Neural progenitor cell (in vitro differentiated cells): ENCODE measurements at places on chromosomes 6 and 20. TPM values are rescaled to one million over a fixed set of nuclear protein-coding genes. Genes with fewer than 3 reads are reported as not detected.

GRCh38 chr20:2871111-2871465, 2.2 kb upstream of the PTPRA start:
- DNase-seq = no peak

DNA sequence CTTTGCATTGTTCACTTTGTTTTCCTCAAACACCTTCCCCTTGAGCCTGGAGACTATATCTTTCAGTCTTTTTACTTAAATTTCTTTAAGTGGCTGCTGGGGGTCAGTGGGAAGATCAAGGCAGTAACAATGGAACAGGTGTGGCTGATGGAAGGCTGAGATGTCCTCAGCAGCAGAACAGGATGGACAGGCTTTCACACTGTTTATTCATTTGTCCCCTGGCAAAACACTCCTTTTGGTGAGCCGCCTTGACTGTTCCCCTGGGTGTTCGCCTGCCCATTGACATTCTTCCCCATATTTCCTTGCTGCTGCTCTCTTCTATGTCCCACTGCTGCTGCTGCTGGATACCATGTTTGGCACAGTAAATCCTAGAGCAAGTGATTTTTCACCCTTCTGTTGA, 38.1 kb downstream of the RNF144B start:
- no peak for DNase-seq

Gene PLAGL1
- total RNA-seq = 5.1 and 5.6 TPM in 2 replicates

Gene PHACTR1
- 2.4 and 6.1 TPM in 2 replicates for total RNA-seq

DNA sequence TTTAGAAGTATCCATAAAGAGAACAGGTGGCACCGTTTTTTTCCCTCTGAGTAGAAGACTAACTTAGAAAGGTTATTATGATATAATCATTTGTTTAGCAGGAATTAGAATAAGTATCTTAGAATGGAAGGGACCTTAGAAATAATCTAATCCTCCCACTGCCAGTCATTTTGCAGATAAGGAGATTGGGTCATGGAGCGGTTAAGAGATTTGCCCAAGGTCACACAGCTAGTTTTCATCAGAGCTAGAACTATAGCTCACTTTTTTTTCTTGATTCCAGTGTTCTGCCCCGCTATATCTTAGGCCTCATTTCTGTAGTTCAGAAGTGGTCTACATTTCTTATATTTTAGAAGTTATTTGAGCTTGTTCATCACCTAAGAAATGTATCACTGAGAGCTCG, 139.6 kb downstream of the PRL start:
- no peak for DNase-seq

DNA sequence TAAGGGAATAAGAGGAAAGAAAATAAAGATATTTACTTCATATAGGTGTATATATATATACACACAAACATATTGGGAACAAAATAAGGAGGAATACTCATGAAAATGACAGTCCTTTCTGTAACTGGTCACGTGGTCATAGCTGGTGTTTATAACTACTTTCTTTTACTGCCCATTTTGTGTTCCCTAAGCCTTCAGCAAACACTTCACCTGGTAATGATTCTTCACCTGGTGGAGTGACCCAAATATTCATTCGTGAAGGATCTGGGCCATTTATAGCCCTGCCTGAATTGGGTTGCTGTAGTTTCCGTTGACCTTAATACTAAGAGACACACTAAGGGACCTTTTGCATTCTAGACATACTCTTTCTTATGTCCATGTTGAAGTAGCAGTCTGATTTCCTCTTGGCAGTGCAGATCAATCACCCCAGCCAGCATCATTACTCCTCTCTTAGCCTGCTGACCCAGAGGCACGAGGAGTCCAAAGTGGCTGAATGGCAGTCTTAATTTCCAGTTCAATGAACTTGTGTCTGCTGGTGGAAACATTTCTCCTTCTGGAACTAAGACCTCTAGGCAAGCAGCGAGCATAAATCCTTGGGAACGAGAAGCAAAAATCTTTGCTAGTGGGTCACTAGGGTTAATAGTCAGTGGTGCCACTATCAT, 39.9 kb upstream of the IYD start:
- DNase-seq = no peak

DNA sequence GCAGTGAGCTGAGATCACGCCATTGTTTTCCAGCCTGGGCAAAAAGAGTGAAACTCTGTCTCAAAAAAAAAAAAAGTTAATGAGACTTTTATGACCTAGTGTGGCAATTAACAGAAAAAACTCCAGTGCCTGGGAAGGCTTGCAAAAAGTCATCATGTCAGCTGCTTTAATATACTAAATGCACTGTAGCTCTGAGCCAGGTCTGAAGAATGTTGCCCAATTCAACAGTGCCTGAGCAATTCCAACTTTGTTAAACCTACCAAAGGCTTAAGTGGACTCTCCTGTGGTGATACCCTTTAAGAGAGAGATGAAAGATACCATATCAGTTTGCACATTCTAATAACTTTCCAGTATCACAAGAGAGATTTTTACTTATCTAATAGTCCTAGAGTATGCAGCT, 6.5 kb upstream of the ROS1 start:
- DNase-seq = no peak

DNA sequence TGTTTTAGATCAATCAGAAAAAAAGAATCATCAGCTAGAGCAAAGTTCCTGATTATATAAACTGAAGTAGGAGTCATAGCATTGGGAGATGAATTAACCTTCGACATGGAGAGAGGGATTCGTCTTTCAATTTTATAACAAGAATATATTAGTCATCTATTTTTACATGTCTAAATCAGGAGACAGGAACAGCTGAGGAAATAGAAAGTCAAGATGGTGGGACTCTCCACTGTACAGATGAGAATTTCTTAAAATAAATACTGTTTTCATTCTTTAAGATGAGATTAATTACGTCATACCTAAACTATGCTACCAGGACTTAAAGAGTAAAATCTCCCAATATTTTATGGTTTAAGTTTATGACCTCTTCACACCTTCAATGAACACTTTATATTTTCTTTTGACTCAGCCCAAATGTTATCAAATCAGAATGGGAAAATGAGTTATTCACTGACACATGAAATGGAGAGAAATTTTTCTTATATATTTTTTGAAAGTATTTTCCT, 1137.7 kb downstream of the EPHA7 start:
- DNase-seq = no peak

DNA sequence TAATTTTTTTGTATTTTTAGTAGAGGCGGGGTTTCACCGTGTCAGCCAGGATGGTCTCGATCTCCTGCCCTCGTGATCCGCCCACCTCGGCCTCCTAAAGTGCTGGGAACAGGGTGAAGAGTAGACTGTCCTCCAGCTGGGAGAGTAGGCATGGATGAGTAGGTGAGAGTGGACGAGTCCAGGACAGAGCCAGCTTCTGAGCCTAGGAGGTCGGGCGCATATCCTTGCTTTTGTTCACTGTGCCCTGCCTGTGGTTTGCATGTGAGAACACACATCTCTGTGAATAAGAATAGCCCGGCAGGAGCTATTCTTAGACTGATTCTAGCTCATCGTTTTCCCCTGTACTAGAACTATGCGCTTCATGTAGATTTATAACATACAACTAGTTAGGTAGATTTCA, 78.3 kb downstream of the RPP40 start:
- peak; percentile 20 for DNase-seq

GRCh38 chr6:33936886-33937285, 133.1 kb upstream of the MLN start:
- DNase-seq = no peak

DNA sequence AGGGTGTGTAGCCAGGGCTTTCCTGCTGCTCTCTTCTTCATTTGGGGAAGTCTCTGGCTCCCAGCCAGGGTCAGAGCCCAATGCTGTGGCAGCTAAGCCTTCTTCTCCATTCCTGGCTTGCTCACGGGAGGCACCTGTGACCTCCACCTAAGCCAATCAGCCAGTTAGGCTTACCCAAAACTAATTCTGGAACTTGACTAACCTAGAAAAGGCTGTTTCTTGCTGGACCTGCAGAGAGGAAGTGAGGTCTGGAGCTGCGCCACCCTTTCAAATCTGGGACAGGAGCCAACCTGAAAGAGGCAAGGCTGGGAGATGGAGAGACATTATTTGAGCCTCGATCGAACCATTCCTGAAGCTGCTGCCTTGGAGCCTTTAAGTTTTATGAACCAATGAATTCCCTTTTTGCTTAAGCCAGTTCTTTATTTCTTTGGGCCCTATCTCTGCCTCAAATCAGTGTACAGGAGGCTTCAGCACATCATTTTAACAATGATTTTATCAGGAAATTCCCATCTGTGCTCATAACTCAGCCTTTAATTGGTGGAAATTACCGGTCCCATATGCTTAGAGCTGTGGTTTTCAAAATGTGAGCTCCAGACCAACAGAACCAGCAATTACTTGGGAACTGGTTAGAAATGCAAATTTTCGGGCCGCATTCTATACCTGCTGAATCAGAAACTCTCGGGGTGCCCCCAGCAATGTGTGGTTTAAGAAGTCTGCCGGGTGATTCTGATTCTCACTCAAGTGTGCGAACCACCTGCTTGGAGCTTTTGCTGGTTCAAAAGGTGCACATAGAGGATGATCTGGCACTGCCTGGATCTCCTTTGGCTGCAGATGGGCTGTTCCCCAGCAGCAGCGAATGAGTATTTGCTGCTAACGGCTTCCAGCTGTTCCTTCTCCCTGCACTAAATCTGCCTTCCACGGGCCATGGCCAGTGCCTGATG, 97.4 kb upstream of the RNF24 start:
- no peak for DNase-seq

DNA sequence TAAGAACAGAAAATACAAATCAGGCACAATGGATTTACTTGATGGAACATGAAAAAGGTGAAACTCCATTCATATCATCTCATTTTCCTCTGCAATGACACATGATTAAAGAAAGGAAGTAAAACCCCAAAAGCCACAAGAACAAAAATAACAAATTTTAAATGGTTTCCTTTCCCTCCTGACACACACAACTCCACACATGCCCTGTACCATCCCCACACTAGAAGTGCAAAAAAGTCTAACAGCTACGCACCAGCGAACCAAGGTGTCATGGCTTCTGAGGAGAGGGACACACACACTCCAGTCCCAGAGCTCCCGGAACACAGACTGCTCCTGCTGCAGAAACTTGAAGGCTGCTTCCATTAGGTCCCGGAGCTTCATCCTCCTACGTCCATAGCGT, 25.3 kb downstream of the MDN1 start:
- DNase-seq = no peak

DNA sequence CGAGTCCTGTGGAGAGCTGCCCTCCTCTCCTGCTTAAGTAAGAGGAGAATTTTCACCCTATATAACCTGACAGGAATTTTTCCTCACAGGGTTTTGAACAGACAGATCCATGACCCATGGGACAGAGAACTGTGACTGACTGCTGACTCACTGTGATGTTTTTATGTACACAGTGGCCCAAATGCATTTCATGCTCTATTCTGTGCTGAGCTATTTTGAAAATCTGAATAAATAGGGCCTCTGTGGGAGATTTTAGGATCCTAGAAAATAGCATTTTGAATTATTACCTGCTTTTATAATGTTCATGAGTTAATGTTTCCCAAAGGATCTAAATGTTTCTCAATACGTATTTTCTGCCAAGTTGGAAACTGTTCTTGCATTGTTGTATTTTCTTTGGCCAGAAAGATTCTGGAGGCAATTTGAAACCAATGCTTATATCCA, 577.4 kb downstream of the HTR1B start:
- DNase-seq = no peak

DNA sequence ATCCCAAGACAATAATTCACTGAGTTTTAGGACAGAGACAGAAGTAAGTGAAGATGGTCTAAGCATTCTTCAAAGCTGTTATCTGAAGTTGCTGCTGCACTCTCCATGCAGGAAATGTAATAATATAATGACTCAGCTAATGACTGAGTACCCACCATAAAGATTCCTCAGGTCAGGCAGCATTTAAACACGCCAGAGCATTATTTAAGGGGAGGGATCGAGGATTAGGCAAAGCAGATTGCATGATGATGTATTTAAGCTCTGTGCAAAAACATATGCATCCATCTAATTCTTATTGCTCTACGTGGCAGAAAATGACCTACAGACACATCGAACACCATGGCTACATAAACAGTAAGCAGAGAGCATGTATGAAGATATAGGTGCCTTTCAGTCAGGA, 216.4 kb downstream of the UNC5CL start:
- DNase-seq = no peak

DNA sequence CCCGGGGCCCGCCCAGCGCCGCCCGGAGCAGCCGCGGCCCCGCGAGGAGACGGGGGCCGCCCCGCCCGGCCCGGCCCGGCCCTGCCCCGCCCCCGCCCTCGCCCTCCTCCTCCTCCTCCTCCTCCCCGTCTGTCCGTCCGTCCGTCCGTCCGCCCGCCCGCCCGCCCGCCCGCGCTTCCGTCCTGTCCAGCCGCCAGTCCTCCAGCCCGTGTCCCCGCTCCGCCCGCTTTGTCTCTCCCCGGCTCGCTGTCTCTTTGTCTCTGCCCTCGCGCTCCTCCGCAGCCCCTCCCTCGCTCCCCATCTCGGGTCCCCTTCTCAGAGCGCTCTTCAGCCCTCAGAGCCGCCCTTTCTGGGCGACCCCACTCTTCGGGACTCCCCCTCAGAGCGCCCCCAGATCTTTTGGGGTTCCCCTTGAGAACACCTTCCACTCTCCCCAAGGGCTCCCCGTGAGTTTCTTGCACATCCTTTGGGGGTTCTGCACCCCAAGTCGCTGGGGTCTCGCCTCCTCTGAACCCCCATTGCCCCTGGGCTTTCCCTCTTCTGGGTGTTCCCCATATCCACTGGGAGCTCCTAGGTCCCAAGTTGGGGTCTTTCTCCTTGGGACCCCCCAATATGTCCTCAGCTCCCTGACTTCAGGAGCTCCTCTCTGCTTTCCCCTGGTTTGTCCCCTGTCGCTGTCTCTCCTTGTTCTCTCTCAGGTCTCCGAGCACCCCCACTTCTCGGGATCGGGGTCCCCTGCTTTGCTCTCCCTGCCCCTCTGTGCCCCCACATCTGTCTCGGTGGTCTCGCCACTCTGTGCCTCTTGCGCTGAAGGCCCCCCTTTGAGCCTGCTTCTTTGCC, 79.5 kb upstream of the MYL9 start:
- DNase-seq = peak; percentile 83

- DNase-seq = no peak
These were observed 60.3 kb downstream of the ME1 start for GRCh38 chr6:83370567-83370966.

DNA sequence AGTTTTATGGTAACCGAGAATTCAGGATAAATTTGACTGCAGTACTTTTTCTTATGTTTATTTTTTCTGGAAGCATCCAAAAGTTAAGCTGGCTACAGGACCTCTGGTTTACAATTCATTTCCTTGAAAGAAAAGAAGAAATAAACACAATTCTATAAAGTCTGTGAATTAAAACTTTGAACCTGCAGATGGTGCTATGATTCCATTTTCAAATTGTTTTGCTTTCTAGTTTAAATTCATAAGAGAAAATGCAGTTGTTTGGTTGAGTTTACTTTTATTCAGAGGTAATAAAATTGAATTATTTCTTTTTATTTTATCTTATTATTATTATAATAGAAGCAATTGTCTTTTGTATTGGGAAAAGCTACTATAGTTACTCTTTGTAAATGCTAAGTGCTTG, 1.8 kb upstream of the VIP start:
- no peak for DNase-seq

DNA sequence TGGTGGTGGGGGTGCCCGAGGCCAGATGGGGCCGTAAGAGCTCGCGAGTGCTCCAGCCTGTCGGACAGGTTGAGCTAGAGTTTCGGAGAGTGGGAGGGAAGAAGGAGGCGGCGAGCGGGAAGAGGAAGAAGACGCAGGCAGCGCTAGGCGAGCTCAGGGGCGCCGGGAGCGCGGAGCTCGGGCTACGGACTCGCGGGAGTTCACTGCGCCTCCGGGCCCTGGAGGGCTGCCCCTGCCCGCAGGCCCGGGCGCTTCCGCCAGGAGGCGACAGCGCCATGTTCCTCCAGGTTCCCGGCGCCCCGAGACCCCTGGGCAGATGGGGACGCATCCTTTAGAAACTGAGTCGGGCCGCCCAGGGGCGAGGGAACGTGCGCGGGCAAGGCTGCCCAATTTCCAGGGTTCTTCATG, 984 bp downstream of the TFAP2C start:
- peak; percentile 95 for DNase-seq

- DNase-seq = no peak
These were observed 21.2 kb upstream of the NHSL1 start for GRCh38 chr6:138520463-138520862.
